ENCODE measurements at places on chromosomes 3 and 15.

- no peak for DNase-seq
Measured at GRCh38 chr3:46902188-46902631, 24.7 kb downstream of the PTH1R start.

GRCh38 chr15:55774113-55774970 is 31.4 kb upstream of the PRTG start:
- DNase-seq, result no peak

GRCh38 chr3:159077860-159078259 is 276.0 kb downstream of the MFSD1 start:
- no peak for DNase-seq

DNA sequence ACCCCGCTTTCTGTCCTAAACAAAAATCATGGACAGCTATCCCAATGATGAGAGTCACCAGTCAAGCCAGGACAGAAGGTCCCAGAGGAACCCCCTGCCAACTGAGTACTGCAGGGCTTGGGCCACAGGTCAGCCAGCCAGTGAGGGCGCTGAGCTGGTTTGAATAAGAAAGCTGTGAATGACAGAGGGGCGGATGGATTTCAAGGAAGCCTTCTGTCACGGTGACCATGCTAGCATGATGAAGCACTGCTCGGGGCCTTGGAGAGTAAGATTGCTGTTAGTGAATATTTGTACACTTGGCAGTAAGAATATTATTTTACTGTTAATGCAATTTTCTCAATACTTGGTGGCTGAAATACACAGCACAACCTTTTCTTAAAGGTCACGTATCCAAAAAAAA is 734.0 kb upstream of the NR2F2 start:
- DNase-seq, result no peak

GRCh38 chr3:137180220-137180619 is 222.4 kb downstream of the IL20RB start:
- DNase-seq, result no peak

- DNase-seq, result no peak
Measured at GRCh38 chr15:70308011-70308734, 210.5 kb upstream of the TLE3 start.

DNA sequence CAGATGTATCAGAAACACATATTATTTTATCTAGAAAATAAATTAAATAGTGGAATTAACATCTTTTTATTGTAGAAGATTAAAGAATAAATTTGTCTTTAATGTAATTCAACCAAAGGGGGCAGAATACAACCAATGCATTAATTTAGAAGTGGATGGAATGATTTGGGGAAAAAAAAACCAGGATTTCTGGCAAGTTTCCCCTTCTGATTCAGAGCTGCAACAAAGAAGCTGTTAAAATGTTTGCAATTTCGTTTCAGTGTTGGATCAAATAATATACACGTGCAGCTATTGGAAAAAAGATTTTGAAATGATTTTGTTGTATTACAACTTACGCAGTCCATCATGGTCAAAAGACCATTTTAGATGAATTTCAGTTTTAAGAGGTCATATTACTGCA is 71.6 kb upstream of the ZNF280D start:
- no peak for DNase-seq

GRCh38 chr3:17025594-17026139 is 140.9 kb downstream of the PLCL2 start:
- DNase-seq, result no peak

GRCh38 chr3:55801068-55801467 is 314.0 kb upstream of the WNT5A start:
- no peak for DNase-seq

DNA sequence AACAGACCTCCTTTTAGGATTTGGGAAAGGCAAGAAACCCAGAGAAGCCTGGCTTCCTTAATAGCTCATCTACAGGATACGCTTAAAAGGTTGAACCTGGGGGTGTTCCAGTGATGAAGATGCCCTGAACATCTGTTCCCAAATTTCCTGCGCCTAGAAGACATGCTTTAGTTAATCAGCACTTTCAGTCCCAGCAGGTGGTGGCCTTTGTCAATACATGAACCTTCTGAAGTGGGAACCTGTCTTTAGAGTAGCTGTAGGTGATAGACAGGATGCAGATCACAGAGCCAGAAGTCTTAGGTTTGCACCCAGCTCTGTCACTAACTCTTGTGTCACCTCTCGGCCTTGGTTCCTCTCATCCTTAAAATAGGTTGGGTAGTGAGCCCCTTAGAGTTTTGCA is 149.7 kb upstream of the SYNPR start:
- DNase-seq, result no peak

Data from central memory CD4-positive, alpha-beta T cell (primary cell).